ENCODE measurements at places on chromosomes 11 and 22.

DNA sequence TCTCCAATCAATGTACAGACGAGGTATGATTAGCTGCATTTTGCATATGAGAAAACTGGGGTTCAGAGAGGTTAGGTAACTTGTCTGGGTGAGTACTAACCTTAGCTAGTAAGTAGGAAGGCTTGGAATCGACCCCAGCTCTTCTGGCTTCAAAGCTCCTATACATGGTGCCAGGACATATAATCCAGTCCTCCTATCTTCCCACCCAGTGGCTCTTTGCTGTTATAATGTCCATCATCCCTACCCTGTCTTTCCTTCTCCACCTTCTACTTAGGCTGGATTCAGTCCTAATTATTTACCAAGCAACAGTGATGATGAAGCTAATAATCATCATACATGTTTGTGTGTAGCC lies 20.0 kb downstream of the EHF start:
- no peak for DNase-seq

DNA sequence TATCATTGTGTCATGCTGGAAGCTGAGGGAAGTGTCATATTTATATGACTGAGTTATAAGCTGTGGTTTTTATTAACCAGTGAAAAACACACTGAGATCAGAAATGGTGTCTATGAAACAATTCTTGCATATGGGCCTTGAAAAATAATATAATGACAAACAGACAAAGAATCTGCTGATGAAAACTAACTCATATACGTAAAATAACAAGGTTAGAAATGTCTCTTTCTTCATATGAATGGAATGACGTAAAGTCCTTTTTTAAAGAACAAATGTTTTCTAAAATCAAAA lies 48.8 kb upstream of the PHF21B start:
- DNase-seq, result no peak

DNA sequence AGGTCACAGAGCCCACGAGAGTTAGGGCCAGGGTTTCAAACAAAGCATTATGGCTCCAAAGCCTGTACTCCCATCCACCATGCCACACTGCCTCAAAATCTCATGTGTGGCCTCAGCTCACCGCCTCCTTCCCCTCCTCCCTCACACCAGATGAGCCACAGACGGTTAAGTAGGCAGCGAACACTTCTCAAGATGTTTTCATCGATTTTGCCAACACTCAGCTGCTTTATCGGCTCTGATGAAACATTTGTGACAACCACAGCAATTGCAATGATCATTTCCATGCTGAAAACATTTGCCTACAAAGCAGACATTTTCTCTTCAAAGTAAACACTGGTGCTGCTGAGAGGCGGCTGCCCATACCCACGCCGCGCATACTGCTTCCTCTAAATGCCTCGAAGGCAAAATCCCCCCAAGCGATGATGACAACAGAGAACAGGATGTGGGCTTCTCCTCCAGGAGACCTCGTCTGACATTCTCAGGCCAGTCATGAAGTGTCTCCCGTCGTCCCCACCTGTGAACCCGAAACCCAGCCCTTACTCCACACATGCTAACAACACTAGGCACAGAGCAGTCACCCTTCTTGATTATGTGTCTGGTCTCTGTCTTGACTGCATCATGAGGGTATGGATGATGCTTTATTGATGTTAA lies 599.2 kb downstream of the SOX6 start:
- no peak for DNase-seq

- no peak for DNase-seq
Measured at GRCh38 chr11:77392842-77393241, 81.1 kb downstream of the PAK1 start.

DNA sequence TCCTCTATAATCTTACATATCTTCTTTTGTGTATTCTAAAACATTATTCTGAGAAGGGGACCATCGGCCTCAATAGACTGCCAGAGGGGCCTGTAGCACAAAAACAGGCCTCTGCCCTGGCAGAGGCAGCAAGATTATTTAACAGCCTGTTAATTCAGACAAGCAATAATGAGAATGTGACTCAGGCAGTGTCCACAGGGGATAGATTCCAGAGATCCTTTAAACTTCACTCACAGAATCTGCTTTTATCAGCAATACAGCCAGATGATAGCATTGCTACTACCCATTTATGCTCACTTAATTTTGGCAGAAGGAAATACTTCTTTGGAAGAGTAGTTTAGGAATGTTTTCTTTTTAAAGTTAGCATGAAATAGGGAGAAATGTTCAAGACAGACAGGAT lies 44.9 kb downstream of the AAMDC start:
- DNase-seq, result no peak

GRCh38 chr11:126890561-126890960 lies 110.0 kb downstream of the KIRREL3 start:
- DNase-seq, result no peak

DNA sequence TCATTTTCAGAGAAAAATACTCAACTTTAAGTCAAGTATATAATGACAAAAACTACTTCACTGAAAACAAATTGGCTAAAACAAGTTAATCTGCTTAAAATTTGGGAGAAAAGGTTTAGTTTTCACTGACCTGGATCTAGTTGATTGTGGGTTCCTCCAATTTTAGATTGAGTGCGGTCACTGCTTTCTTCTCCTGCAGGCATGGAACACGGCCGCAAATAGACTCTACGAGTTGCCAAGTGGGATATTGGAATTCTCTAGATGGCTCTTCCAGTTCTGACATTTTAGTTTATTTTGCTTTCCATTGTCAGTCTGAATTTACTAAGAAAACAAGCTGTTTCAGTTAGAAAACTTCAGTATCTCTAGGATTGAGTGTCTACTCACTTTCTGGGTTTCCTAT lies 12.3 kb downstream of the OR4C5 start:
- no peak for DNase-seq

- DNase-seq, result no peak
Measured at GRCh38 chr11:64056213-64056785, 20.6 kb downstream of the FLRT1 start.

DNA sequence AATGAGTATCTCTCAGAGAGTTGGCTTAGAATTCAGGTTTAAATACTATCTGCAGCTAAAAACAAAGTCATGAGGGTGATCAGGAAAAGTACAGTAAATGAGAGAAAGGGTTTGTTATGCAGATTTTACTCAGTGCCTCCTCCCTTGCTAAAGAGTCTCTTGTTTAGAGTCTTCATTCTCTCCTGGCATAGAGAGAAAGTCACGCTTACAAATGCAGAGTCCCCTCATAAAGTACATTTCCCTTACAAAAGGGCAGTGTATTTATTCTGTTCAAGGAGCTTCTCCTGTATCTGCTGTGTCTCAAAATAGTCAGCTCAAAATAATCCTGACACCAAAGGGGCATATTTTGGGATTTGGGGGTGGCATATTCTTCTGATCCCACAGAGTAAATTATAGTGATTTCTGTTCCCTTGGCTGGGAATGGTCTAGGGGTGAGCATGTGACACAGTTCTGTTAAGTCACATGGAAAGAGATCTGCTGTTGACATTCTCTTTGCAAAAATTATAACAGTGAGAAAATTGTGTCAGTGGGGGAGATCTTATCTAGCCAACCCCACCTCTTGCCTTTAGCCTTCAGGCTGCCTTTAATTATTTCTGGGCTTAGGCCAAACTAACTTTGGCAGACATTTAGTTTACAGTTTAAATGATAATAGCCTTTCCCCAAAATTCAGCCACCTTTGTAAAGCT lies 102.9 kb downstream of the MTNR1B start:
- DNase-seq, result no peak

GRCh38 chr11:65575568-65576231 lies at the start of gene EHBP1L1:
Gene EHBP1L1 (plus strand): TSS chr11:65576053. CDS start chr11:65576303, 250 bp downstream.
- peak; percentile 70 for DNase-seq

Measured in PC-3 (cell line).